DMS79 treated with DMSO at 0.1 percent for 48 hours (cell line): ENCODE measurements at places on chromosomes 6 and 20.

- DNase-seq = peak; percentile 36
Measured at GRCh38 chr6:82337688-82338257, 25.8 kb upstream of the TPBG start.

DNA sequence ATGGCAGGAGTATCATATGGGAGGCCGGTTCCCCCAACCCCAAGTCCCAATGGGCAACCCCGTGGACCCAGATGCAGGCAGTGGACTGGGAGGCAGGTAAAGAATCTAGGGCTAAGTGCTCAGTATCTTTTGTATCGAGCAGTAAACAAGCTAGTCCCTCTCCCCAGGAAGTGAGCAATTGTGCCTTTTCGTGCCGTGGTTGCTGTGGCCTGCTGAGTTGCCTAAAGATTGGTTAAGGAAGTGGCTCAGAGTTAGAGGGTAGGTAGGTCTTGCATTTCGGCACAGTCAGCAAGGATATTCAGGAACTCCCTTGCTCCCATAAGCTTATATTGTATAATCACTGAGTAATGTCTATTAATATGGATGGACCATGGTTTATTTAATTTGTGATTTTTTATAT lies 1.3 kb upstream of the DNAH8 start:
- DNase-seq = no peak

DNA sequence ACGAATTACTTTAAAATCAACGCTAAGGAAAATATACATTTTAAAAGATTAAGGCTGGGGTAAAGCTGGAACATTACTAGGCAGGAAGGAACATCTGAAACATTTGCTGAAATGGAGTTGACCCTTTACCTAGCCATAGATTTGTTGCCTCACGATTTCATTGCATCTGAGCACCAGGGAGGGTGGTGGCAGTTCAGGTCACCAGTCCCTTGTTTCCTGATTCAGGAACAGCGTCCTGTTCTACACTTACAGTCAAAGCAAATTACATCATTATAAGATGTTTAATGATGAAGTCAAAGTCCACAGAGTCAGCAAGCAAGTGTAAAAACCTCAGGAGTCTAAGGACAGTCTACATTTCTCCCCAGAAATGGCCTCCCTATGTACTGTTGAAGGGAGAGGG lies 9.0 kb upstream of the MICA start:
- DNase-seq = no peak

GRCh38 chr20:16178546-16179135 lies 394.6 kb downstream of the KIF16B start:
- peak; percentile 7 for DNase-seq

DNA sequence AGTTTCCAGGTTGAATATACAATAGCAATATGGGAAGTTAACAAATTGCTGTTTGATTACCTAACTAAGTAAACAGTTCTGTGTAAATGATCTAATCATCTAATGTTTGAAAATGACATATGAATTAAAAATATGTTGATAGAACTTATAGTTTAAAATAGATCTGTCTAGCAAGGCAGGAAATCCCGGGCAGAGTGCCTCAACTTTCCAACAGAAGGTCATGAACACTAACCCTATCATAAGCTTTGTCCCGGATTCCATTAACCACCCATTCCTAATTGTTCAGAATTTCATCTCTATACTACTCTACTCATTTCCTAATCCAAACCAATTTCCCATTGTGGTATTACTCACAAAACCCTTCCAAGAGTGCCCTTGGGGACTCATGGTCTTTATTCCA lies 10.2 kb downstream of the TAAR1 start:
- DNase-seq = no peak

DNA sequence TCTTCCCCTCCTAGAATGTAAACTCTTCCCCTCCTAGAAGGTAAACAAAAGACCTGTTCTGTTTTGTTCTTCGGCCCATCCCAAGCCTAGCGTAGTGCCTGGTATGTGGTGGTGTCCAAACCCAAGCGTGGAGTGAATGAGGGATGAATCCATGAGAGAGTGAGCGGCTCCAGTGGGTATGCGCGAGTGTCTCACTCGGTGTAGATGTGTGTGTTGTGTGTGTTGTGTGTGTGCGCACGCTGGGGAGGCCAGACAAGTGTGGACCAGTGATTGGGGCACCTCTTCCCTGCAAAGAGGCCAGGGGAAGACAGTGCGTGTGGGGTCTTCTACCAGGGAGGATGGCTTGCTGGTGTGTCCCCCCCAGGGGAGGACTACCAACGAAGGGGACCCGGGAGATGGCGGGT lies 392 bp upstream of the SLC2A10 start:
- DNase-seq = no peak

DNA sequence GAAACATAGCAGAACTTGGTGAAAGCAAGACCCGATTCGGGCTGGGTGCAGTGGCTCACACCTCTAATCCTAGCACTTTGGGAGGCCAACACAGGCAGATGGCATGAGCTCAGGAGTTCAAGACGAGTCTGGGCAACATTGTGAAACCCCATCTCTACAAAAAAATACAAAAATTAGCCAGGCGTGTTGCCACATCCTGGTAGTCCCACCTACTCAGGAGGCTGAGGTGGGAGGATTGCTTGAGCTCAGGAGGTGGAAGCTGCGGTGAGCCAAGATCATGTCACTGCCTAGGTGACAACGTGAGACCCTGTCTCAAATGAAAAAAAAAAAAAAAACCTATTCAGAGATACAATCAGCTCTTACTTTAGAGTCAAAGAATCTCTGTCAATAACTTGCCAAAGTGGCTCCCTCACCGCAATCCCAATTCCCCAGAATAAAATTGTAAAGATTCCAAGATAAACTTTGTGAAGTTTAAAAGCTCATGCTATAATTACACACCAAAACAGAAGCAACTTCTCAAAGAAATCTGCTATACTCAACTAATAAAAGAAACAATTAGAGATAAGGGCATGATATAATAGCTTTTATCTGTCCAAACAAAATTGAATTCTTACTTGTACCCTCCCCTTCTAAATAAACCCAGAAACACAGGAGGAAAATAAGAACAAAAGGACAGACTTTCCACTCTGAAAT lies 33.6 kb downstream of the CDK19 start:
- no peak for DNase-seq

DNA sequence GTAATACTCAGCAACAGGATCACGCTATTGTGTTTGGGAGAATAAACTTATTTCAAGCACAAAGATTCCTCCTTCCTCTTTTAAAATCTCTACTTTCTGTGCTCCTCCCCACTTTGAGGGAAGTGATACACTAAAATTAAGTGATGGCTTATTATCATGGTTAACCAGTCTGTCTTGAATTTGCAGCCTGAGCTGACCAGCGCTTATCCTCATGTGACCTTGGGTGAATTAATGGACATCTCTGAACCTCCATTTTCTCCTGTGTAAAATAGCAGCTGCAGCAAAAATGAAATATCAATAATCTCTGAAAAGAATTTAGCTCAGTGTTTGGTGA lies 222.6 kb downstream of the BCAS1 start:
- DNase-seq = no peak

DNA sequence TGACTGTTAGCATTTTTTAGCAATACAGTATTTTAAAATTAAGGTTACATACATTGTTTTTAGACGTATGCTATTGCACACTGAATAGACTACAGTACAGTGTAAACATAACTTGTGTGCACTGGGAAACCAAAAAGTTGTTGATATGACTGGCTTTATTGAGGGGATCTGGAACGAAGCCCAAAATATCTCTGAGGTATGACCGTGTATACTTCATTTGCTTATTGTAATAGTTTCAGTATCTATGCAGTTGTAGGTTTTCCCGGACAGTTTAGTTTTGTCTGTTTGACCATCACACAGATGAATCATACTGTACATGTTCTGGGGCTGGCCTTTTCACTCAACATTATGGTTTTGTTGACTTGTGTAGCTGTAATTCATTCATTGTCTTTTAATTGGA lies 6.9 kb upstream of the ZBTB12 start:
- peak; percentile 23 for DNase-seq

GRCh38 chr6:103534095-103534494 lies 1325.6 kb downstream of the HACE1 start:
- no peak for DNase-seq

DNA sequence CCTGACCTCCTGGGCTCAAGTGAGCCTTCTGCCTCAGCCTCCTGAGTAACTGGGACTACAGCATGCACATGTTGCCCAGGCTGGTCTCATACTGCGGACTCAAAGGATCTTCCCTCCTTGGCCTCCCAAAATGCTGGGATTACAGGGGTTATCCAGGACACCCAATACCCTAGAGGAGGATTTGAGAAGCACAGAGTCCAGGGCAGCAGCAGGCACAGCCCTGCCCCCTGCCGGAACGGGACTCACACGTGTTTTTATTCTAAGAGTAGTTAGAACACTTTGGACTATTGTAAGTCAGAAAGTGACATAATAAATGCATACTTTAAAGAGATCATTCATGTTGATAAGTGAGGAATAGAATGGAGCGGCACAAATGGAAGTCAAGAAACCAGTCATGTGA lies 80.2 kb downstream of the C6orf118 start:
- DNase-seq = no peak

DNA sequence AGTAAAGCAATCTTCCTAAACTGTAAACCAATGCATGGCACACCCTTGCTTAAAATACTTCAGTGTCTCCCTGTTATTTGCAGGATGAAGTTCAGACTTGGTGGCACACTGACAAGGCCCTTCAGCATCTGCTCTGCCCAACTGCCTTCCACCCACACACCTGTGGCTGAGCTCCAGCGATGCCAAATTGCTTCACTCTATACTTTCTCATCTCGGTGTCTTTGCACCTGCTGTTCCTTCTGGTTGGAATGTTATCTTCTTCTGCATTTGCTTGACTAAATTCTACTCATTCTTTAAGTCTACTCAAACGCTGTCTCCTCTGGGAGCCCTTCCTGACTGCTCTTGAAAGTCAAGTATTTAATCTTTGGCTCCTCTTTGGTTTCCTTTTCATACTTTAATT lies 100.1 kb upstream of the SUPT3H start:
- DNase-seq = peak; percentile 52

DNA sequence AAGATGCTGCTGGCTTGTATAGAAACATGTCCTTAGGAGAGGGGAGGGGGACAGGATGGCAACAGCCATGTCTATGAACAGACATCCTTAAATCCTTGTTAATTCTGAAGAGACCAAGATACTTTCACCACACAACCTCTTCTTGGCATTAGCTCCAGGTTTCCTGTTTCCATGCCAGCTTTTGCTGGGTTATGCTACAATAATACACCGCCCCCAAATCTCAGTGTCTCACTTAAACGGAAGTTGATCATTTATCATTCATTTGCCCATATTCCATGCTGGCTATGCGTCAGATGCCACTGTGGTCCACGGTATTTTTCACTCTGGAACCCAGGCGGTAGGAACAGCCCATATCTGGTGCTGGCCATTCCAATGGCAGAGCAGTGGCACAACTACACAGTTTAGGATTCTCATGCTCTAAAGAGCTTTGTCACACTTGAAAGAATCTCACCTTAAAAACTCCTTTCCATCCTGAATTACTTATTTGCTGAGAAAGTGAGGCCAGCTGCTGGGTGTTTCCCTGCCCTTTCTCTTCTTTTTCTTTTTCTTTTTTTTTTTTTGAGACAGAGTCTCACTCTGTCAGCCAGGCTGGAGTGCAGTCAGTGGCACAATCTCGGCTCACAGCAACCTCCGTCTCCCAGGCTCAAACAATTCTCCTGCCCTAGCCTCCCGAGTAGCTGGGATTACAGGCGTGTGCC lies 3.7 kb upstream of the RNASET2 start:
- no peak for DNase-seq

GRCh38 chr6:115270953-115271352 lies 789.7 kb downstream of the FRK start:
- DNase-seq = no peak

- no peak for DNase-seq
Measured at GRCh38 chr6:112289038-112289566, 34.7 kb upstream of the LAMA4 start.

GRCh38 chr6:121135425-121135824 lies 198.9 kb downstream of the TBC1D32 start:
- DNase-seq = no peak

DNA sequence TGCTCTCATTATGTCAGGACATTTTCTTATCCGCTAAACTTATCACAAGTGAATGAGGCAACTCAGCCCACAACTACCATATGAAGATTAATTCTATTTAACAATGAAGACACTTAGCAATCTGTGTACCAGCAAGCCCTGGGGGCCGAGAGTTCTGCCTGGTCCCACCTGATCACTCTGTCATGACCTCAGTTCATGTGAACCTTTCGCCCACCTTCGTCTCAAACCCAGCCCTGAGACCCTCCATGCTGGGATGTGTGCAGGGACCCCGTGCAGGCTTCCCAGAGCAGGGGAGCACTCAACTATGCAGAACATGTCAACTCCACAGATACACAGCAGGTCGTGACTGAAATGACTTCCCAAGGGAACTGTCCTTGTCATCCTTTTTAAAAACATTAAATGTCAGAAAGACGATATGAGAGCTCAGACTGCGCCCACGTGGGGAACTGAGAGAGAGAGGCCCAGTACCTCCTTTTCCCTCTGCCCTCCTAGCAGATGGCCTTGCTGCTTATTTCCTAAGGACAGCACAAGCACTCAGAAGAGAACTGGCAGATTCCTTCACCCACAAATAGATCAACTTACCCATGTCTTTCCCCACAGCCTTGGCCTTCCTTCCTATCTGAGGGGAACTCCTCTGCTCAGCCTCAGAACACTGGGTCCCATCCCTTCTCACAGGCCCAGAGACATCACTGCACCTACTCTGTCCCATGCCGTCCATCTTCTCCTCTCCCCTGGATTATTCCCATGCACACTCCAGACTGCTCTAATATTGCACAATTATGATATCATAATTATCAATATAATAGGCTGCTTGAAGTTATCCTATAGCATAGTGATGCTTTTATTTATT lies 11.5 kb downstream of the ABHD12 start:
- DNase-seq = no peak

DNA sequence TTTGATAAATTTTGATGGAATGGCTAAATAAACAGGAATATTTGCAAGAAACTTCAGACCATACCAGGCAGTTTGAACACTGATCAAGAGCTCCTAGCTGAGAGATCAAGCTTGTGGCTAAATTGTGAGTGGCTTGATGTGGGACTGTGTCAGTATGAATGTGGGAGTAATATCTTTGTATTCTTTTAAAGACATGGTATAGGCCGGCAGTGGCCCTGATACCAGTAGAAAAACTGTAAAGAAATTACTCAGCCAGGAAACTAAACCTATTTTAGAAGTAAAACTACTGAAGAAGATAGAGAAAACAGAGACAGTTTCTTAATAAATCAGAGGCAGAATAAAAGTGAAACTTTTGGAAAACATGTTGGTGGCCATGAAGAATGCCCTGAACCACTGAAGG lies 608.4 kb upstream of the SYNCRIP start:
- DNase-seq = no peak

DNA sequence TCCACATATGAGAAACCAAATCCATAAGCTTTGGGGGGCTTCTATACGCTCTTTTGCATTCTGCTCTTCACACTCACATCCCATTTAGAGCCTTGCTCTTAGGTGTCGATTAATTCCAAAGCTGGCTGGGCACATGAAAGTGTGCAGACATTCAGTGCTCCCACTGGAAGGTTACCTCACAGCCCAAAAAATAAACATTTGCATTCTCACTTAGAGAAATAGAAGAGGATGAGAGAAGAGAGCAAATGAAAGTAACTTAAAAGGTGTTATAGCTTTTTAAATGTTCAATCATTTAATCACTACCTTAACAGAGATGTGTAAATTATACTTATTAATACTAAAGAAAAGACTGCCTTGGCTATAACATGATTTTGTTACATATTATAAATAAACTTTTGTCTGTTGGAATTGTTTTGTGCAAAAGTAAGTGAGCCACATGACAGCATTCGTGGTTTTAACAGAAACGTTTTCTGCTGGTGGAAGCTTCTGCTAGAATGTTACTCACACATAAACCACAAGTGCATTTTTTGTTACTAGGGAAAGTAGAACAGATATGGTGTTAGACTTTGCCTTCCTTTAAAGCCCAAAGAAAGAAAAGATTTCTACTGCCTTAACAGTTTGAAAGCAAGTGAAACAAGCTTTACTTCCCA lies 116.7 kb downstream of the SIM1 start:
- no peak for DNase-seq
